ENCODE measurements at places on chromosomes 6 and 20.

DNA sequence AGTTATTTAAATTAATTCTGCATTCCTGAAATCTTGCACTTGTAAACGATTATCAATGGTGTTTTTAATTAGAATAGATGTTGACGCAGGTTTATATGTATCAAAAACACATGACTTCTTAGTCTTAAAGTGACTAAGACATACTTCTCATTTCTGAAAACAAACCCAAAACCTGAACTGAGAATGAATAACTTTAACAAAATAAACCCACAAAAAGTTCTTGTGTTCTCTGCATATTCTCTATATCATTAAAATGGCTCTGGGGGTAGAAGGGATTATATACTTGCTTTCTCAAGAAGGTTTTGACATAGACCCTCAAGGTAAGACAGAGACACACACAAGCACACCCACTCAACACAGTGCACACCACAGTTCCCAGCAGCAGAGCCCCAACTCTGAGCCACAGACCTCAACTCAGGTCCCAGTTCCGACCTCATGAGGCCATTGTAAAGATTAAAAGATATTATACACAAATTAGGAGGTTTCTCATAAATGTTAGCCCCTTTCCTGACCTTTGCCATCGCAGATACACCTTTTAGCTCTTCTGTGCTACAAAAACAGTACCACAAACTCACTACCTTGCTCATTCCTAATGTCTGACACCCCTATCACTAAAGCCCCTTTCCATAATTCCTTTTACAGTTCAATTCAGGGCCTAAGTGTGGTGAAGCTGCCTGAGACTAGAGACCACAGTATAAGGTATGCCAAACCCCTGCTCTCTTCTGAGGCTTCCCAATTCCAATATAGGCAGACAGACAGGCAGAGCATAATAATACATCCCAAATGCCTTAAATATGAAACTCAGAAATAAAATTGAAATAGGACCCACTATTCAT lies 267.8 kb downstream of the PTPRK start:
- no peak for DNase-seq

DNA sequence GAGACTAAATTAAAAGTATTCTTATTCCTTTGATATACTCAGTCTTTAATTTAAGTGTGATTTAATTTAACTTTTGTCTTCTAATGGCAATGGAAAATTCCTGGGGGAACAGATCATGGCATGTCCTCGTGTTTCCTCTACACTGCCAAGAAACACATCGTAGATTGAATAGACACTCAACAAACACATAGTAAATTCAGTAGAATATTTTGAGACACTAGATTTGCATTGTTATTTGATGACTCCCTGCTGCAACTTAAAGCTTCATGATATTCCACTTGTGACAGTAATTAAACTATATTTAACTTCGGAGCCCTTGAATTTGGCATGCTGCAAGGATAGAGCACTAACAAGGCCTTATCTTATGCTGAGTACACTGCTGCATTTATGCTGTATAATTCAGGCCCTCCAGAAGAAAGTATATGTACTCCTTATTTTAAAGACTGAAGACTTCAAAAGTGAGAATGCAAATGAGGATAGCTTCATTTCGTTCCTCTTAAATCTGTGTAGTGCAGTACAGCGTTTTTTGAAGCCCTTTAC lies 84.3 kb downstream of the GRM1 start:
- DNase-seq = no peak

DNA sequence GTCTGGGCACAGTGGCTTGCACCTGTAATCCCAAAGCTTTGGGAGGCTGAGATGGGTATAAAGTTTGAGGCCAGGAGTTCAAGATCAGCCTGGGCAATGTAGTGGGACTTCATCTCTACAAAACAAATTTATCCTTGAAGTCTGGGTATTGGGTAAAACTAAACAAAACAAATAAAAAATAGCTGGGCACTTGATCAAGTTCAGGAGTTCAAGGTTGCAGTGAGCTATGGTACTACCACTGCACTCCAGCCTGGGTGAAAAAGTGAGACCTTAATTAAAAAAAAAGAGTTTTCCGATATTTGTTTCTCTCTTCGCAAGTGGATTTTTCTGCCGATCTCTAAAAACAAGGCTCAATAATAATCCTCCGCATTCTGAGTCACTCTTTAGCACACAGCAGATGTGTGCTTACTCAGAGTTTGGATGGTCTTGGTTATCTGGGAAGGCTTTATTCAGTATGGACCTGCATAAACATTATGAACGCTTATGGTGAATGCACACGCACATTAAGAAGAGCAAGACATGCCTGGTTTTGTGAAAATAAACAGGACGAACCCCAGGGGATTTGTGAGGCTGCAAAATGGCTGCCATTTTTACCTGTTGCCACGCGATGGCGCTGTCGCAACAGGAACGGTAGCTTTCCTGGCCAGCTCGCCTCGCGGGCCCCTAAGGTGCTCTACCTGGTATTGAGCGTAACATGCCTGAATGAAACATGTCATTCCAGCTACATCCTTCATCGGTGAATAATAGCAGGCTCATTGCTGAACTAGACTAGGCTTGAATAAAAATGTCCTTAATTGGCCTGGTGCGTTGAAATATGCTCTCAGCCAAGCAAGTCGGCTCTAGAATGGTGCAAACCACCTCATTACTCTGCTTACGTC lies 6.0 kb downstream of the OPN5 start:
- DNase-seq = peak; percentile 23

GRCh38 chr6:99790679-99791078 lies 184.0 kb downstream of the PRDM13 start:
- no peak for DNase-seq

DNA sequence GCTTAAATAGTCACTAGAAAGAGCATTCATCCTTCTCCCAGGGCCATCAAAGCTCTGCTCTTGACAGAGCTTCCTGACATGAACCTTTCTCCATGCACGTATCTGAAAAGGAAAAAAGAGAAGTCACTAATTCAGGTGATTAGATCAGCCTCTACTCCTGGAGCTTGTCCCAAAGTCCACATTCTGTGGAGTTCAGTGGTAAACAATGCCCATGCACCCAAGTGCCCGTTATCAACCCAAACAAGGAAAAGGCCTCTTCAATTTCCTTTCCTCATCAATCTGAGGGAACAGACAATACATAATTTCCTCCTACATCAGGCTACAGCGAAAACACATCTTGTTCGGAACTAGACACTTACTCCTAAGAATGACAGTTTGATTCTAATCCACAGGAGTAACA lies 129.2 kb upstream of the PCSK2 start:
- no peak for DNase-seq

GRCh38 chr6:156794546-156795354 lies 17.6 kb downstream of the ARID1B start:
- DNase-seq = peak; percentile 33

DNA sequence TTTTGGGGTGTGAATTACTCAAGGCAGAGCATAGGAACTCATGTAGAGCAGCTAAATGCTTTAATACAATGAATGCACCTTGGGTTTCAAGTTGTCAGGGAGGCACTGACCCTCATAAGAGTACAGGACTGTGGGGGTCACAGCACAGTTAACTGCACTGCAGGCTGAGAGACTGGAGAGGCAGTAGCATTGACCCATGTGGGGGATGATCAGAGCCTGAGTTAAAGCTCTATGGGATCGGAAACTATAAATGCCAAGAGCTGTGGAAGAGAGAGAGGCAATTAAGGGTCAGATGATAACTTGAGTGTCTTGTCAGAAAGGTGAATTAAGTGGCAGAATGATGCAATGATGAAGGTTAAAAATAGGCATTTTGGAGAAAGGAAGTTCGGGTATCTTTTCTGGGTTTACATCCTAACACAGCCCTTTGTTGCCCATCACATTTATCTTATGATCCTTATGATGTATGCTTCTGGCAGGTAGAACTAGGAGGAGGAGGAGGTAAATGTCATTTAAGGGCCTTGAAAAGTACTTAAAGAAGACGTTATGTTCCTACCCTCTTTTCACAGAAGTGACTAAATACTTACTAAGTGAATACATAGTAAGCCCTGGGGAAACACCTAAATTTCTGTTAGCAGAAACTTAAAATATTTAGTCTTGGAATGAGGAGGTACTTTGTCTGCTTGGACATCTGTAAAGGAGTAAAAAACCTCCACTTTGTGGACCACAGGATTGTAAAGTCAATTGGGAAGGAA lies 24.2 kb downstream of the LRRC1 start:
- no peak for DNase-seq

GRCh38 chr6:152474354-152474753 lies 162.8 kb downstream of the SYNE1 start:
- no peak for DNase-seq

GRCh38 chr20:37726971-37727956 lies 33.4 kb downstream of the CTNNBL1 start:
- no peak for DNase-seq

DNA sequence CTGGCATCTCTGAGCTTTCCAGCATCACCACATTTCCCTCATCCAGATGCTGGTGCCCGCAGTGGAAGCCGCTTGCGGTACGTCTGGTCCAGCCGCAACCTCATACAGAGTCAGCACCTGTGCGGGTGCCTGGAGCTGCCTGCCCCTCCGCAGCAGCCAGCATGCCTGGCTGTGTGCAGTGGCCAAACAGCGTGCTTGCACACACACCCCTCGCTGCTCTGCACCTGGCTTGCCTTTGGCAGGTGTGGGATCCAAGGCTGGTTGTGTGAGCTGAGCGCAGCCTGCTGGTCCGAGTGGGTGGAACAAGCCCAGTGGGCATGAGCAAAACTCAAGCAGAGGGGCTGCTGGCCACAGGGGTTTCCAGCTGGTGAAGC lies 3.1 kb upstream of the HINT3 start:
- no peak for DNase-seq

DNA sequence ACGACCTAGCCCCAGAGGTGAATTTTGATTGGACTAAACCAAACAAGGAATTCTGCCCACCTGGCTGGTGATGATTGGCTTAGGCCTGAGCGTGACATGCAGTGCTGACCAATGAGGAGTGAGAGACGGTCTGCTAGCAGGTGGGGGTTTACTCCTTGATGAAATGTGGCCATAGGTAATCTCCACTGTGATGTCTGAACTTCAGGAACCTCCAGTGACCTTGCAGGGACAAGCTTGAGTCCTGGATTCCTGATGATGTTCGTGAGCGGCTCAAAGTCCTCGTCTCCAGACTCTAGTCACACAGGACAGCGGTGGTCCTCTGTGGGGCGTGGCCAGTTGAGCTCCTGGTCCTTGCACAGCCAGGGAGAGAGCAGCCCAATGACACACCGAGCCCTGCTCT lies 8.4 kb downstream of the VSX1 start:
- no peak for DNase-seq

DNA sequence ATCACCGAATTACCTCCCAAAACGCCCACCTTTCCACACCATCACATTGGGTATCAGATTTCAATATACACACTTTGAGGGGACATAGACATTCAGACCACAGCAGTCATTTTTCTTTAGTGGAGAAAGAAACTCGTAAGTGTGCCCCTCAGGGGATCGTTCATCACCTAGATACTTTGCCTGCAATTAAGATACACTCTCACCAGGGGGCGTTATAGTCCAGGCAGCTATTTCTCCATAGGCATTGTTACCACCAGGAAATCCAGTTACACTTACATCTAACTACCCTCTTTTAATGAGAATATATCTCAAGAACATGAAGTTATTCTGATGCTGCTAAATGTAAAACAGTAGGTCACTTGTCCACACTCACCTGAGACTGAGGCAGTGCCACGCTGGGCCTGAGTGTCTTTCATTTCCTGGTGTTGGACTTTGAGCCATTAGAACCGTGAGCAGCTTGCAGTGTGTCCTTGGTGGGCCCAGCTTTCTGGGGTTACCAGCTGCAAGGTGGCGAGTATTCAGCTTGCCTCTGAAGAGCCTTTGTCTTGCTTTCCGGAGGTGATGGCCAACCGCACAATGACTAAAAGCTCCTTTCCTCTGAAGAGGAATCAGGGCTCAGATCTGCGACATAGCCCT lies 35.1 kb upstream of the UNC93A start:
- no peak for DNase-seq

DNA sequence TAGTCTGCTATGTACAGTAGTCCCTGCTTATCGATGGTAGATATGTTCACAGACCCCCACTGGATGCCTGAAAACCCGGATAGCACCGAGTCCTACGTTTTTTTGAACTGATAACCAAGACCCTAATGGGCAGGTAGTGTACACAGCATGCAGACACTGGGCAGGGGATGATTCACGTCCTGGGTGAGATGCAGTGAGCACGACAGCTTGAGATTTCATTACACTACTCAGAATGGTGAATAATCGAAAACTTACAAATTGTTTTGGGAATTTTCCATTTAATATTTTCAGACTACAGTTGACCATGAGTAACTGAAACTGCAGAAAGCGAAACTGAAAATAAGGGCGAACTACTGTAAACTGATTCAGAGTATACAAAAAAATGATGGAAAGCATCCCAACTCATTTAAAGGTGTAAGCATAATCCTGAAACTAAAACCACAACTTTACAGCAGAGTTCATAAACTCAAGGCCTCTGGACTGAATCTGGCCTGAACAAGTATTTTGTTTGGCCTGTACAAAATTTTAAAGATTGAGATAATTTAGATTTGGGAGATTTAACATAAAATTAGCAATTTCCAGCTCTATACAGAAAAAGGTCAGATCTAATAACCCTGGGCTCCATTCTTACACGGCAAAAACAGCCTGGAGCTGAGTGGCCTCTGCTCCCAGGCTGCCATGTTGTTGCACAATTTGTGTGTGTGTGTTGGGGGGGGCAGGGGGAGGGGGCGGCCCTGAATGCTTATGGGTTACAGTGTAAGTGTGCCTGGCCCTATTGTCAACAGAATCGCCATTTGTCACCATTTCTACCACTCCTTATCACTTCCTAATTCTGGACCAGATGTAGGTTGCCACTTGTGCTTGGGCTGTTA lies 34.9 kb downstream of the RNF24 start:
- no peak for DNase-seq

DNA sequence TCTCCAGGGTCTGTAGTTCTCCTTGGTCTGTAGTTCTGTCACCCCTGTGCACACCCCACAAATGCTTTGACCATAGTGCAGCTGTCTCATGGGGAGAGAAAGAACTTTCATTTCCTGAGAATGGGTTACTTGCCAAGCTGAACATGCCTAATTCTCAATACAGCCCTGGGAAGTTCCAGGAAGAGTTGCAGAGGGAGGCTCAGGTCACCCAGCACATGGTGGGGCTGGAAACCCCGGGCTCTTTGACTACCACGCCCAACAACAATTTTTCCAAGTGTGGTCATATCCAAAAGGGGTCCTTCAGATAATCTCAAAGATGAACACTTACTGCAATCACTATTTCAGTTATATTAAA lies 2.2 kb upstream of the PTPRA start:
- DNase-seq = no peak

DNA sequence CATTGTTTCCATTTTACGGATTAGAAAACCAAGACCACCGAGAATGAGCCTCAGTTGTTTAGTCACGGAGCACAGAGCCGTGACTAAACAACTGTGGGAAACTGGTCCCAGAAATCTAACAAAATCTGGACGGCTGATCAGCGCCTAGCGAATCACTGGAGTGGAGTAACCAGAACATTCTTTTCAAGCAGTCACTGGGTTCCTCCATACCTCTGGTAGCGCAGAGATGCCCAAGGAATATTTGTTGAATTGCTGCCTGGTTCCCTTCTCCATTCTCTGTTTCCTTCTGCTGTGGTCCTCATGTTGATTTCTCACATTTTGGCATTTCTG lies 62.0 kb downstream of the GPX5 start:
- no peak for DNase-seq
